ENCODE measurements at places on chromosomes 7 and 10.

- no peak for DNase-seq
Measured at GRCh38 chr7:114715907-114716306, 206.0 kb upstream of the MDFIC start.

GRCh38 chr7:1693991-1694524 is 24.0 kb downstream of the ELFN1 start:
- DNase-seq: no peak

GRCh38 chr7:50723173-50723572 is 59.5 kb downstream of the GRB10 start:
- peak; percentile 83 for DNase-seq

GRCh38 chr7:150429699-150430098 is 20.7 kb upstream of the GIMAP8 start:
- no peak for DNase-seq

DNA sequence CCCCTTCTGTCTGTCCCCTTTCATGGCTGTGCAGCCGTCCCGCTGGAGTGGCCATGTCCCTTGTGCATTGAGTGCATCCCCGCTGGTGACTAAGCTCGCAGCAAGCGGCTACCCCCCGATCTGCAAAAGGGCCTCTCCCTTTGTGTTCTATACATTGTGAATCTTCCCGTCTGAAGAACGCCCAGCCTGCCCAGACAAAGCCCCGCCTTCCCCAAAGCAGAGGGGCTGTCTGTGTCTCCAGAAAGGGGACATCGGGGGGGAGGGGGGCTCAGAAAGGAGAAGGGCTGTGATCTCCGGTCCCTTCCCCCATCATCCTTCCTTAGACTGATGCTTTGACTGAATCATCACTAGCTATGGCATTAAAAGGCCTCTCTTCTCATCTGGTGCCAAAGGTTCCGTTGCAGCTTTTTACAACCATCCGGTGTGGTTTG is 11.9 kb downstream of the NPTX2 start:
- DNase-seq: peak; percentile 83

DNA sequence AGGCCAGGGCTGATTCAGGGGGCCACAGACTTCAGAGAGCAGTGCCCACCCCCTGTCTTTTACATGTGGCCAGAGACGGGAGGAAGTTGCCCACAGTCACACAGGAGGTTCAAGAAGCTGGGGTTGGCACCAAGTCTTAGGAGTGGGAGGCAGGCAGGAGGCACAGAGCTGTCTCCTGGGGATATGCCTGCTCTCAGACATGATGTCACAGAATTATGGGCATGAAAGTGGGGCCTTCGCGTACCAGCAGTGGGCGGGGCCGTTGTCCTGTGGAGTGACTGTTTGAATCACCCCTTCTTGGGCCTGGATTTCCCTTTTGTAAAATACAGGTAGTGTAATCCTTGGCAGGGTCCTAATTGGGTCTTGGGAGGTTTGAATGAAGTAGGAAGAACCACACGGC is 81.2 kb upstream of the PPIF start:
- no peak for DNase-seq

GRCh38 chr7:128381161-128381821 is 19.8 kb upstream of the PRRT4 start:
- DNase-seq: peak; percentile 49

DNA sequence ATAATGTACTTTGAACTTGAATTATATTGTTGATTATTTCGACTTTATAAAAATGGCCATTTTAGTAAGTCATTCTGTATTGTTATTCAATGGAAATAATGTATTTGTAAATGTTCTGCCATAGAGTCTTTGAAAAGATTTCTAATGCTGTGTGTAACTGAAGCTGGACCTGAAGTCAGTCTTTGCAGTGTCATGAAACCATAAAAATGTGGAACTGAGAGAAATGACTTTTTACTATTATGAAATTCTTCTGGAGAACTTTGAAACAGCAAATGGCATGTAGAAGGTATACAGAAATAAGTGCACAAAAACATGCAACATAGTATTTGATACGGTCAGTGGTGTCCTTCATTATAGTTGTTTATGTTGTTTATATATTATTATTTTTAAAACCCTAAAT is 59.7 kb upstream of the ADRA2A start:
- DNase-seq: no peak

GRCh38 chr7:2417981-2418481 is 14.6 kb downstream of the CHST12 start:
- DNase-seq: no peak

DNA sequence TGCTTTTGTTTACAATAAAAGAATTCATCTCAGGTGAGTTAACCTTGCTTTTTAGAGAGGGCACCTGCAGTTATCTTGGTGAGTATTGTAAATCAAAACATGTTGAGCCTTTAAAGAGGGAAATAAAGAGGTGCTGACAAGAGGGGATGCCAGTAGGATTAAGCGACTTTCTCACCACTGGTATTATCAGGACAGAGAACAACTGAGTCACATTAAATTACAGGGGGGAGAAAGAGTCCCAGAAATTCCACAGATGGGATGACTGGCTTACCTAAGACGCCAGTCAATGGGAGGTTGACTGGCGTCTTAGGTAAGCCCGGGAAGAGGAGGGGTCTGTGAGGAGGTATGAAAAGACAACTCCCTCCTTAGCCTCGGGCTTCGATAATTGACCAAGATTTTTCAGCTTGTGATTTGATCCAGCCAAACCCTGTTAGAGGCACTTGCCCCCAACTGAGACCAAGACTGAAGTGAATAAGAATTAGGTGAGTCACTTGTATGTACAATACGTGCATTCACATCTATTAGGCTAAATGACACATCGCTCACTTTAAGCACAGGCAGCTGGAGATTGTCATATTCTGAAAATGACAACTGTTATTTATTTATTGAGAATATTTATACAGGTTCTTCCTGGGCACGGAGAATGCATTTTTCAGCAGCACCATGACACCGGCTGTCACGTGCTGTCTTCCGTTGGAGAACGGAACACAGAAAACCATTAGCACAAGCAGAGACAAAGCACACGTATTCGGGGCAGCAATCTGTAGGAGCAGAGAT is 117.6 kb downstream of the SEM1 start:
- DNase-seq: no peak

- no peak for DNase-seq
Measured at GRCh38 chr7:18202315-18203045, 174.8 kb upstream of the PRPS1L1 start.

- no peak for DNase-seq
Measured at GRCh38 chr7:95421847-95422444, 12.9 kb downstream of the PON2 start.

DNA sequence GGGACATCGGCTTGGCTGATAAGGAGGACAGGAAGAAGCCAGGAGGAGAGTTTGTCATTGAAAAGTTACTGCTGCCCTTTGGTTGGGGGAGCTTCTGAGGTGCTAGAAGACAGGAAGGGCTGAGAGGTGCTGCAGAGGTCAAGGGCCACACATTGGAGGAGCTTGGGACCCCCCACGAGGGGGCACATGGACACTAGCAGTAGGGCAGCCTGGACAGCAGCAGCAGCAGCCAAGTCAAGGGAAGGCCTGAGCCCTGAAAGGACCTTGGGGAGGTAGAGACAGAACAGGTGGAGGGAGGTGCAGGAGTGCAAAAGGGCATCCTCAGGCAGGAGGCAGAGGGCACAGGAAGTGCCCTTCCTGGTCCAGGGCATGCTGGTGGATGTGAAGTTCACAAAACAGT is 439.7 kb upstream of the IGFBP3 start:
- no peak for DNase-seq

- peak; percentile 58 for DNase-seq
Measured at GRCh38 chr7:150781103-150781502, 19.1 kb downstream of the TMEM176B start.

GRCh38 chr10:132539431-132539839 is 1.8 kb downstream of the INPP5A start:
- peak; percentile 44 for DNase-seq

DNA sequence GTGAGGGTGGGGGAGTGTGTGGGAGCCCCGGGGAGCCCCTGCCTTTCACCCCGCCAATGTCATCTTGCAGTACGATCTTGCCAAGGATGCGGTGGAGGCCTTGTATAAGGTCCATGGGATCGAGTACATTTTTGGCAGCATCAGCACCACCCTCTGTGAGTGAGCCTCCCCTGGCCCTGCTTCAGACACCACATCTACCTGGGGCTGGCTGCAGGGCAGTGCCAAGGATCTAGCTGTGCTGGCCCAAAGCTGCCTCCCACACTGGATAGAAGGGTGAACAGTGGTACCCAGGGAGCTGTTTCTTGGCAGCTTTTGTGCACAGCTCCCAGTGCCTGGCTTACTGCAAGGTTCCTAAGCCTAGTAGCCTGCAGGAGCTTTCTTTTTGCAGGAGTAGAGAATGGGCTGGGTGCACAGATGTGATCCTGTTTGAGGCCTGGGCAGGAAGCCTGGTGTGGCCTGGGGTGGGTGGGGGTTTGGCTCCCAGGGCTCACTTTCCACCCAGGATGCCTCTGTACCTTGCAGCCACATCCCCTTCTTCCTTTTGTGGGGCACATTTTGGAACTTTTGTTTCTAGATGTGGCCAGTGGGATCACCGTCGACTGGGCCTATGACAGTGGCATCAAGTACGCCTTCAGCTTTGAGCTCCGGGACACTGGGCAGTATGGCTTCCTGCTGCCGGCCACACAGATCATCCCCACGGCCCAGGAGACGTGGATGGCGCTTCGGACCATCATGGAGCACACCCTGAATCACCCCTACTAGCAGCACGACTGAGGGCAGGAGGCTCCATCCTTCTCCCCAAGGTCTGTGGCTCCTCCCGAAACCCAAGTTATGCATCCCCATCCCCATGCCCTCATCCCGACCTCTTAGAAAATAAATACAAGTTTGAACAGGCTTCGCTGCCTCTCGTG is 12.2 kb upstream of the CPA1 start:
- DNase-seq: peak; percentile 88

DNA sequence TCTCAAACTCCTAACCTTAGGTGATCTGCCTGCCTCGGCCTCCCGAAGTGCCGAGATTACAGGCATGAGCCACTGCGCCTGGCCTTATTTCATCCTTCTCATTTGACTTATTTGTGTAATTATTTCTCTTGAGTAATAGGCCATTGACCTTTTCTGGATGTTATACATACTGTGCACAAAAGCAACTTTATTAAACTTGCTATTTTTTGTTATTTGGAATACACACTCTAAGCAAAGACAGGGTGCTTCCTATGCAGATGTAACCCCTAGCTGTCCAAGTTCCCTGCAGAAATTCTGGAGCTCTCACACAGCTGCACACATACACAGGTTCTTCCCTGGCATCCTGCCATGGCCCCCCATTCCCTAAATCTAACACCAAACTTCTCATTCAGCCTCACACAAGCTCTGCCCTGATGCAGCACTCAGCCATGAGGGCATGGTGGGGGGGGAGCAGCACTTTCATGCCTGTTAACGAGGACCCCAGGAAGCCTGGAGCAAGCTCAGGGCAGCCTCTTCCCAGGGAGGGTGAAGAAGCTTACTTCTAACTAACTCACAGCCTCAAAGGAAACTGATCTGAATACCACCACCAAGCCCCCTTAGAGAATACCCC is 33.2 kb downstream of the SH3PXD2A start:
- no peak for DNase-seq

- DNase-seq: no peak
Measured at GRCh38 chr7:1758859-1759521, 88.9 kb downstream of the ELFN1 start.

GRCh38 chr10:26222563-26222962 is 6.0 kb downstream of the GAD2 start:
- DNase-seq: no peak

- no peak for DNase-seq
Measured at GRCh38 chr10:47190301-47190700, 109.7 kb upstream of the GDF10 start.

GRCh38 chr7:152485826-152486225 is 50.0 kb upstream of the KMT2C start:
- DNase-seq: no peak

DNA sequence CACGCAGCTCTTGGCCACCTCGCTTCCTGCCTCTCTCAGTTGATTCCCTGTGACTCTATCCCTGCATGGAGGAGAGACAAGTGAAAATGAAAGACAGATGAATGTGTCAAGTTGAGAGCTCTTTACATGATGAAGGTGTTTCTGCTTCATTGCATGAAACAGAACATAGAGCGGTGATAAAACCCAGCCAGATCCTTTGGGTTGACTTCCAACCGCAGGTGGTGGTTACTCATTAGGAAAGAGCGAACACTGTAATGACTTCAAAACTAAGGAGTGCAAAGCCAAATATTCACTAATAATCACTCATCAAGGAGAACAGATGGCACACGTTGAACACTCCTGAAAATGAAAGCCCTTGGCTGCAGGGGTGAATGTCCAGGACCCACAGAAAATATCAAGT is 31.8 kb upstream of the WDR11 start:
- DNase-seq: no peak

DNA sequence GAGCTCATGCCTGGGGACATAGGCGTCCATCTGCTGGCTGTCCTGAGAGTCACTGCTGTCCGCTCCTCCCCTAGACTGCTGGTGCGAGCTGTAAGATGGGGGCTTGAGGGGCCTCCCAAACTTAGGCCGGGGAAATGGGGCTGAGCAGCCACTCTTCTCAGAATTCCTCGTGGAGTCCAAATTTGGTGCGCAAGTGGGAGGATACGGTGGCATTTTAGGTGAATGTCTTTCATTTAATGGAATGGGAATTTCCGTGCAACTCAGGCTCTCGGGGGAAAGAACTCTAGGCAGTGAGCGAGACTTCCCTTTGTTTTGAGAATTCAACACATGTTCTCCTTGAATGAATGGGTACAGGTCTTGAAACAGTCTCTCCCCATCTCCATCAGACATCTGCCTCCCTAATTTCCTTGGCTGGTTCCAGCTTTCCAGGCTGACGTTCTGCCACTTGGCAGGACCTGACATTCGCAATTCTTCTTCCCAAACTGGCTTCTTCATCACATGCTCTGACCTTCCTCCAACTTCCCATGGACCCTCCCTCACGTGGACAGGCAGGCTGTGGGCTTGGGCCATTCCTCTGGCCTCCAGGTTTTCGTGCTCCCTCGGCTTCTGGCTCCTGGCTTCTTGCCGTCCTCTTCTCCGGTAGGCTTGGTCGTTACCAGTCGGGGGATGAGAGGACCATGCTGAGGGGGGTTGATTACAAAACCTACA is 30.1 kb downstream of the JCAD start:
- DNase-seq: no peak

DNA sequence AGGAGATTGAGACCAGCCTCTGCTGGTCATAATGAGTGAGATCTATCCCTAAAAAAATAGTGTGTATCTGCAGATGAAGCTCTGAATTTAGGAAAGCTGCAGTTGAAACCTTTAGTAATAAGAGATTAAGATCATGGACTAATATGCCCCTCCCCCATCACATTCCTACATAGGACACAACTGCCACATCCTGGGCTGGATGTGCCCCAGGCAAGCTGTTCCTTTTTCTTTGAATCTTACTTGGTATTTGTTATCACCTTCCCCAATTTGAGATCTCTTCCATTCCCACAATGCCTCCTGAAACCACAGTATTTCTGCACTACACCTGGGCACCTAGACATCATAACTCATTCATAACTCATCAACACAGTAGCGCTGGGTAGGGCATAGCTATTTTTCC is 74.1 kb downstream of the DOCK1 start:
- DNase-seq: no peak
